ENCODE measurements at places on chromosomes 6 and 20.

GRCh38 chr6:90263633-90264032, 33.0 kb downstream of the BACH2 start:
- DNase-seq, result no peak

GRCh38 chr6:19142275-19142674, 694.9 kb upstream of the ID4 start:
- no peak for DNase-seq

DNA sequence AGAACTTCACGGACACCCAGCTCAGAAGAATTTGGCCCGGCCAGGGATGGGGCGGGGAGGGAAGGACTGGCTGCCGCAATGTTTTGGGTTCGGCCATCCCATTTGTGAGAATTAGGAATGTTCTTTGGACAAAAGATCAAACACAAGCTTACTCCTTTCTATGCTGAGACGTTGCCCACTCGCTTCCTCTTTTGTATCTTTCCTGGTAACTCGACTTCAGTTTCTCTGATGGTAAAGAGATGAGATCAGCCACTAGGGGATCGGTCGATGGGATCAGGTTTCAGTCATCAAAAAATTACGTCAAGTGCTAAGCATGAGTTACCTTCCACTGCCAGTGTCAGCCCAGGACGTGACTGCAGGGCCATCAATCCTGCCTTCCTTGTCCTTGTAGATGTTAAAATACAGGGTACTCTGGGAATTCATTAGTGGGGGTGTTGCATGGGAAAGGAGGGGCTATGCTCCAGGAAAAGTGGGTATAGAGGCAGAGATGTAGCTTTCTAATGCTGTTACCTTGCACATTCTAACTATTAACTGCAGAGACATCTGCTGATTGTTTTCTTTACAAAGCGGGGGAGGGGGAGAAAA, 190.2 kb downstream of the TSHZ2 start:
- DNase-seq, result peak; percentile 40

DNA sequence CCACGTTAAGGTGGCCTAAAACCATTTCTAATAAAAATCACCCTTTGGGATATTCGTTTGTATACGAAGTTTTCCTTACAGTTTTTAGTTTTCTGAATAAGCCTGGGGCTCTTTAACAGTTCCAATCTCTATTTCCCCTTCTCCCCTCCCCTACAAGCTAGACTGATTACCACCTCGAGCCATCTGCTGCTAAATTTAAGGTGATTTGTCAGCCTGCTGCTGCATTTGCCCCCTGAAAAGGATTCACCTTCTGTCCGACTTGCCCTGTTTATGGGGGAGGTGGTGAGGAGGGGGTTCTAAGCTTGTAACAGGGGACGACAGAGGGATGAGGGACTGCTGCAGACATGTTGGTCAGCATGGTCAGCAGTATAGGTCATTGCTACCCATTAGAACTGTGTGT, 146.3 kb downstream of the JARID2 start:
- no peak for DNase-seq

Measured in NCI-H748 treated with DMSO at 0.1 percent for 48 hours (cell line).